ENCODE measurements at places on chromosomes 16 and 17. TPM values are rescaled to one million over a fixed set of nuclear protein-coding genes. Genes with fewer than 3 reads are reported as not detected.

NPIPA7 gene
- 1.3 TPM for total RNA-seq

- DNase-seq: no peak
Observed at GRCh38 chr16:20952139-20952920, 51.8 kb downstream of the LYRM1 start.

- DNase-seq: no peak
Observed at GRCh38 chr16:81973737-81974136, 37.5 kb downstream of the SDR42E1 start.

DNA sequence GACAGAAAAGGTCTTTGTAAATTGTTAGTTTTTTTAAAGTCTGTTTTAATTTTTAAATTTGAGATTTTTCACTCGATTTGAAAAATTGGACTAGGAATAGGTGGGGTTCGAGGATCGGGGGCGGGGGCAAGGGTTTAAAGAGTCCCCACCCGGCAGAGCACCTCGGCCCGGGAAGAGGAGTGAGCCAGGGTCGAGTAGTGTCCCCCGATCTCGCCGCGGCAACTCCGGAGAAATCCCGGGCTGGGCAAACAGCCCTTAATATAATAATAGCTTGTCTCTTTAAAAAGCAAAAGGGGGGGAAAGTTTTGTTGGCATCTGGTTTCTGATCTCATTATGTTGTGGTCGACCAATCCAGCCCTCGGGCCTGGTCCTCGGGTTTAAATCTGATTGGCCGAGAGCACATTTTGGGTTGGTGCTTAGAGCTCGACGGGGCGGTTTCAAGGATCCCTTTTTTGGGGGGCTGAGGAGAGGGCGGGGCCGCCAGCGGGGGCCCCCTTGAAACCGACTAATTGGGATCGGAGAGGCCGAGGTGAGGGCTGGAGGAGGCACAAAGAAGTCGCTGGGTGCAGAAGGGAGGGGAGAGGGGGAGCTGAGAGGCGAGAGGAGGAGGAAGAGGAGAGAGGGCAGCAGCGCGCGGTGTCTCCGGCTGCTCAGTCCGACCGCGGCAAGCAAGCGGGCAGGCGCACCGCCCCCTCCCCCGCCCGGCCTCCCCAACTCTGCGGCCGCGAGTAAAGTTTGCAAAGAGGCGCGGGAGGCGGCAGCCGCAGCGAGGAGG, at the start of gene FZD2:
FZD2 (plus strand) TSS at position 653 of the 775 bp plus-strand sequence. CDS start 205 bp downstream, outside the sequence.
- peak; percentile 96 for DNase-seq

Data from Caki2 (cell line).